Activated CD8-positive, alpha-beta memory T cell treated with anti-CD3 and anti-CD28 coated beads, Interleukin-2, amount 50 U/mL, for 48 hours (primary cell): ENCODE measurements at places on chromosomes 13 and 19.
A peak's percentile ranks its signal among the peaks of the same experiment; 100 is the strongest.

- no peak for DNase-seq
Measured at GRCh38 chr13:50319635-50320255, 304.5 kb downstream of the KCNRG start.

DNA sequence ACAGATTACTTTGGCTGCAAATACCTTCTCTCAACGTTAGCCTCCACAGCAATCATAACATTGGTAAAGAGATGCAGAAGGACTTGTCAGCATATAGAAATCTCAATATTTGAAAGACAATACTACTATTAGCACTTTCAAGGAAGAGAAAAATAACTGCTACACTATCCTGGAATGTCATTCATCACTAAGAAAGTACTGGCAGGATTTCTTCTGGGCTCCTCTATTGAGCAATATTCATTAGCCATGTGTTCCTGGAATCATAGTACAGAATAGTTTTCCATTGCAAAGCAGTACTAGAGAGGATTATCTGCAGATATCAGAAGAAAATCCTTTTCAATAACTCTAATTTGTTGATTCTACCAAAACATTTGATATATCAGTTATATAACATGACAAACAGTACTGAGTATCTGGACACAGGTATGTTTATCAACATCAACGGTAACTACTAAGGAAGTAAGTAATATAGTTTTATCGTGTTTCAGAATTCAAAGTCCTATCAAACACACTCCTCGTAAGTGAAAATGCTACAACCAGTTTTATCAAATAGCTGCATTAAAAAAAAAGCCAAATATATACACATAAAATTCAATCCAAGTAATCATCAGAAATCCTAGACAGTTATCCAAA is 27.3 kb downstream of the INTS6 start:
- no peak for DNase-seq

GRCh38 chr13:75136151-75136550 is 345.8 kb downstream of the TBC1D4 start:
- no peak for DNase-seq

GRCh38 chr19:18433015-18433691 is 4.8 kb downstream of the ISYNA1 start:
- no peak for DNase-seq

- no peak for DNase-seq
Measured at GRCh38 chr19:3862826-3863500, 5.9 kb downstream of the ZFR2 start.

- no peak for DNase-seq
Measured at GRCh38 chr13:42893214-42893671, 98.8 kb downstream of the EPSTI1 start.

DNA sequence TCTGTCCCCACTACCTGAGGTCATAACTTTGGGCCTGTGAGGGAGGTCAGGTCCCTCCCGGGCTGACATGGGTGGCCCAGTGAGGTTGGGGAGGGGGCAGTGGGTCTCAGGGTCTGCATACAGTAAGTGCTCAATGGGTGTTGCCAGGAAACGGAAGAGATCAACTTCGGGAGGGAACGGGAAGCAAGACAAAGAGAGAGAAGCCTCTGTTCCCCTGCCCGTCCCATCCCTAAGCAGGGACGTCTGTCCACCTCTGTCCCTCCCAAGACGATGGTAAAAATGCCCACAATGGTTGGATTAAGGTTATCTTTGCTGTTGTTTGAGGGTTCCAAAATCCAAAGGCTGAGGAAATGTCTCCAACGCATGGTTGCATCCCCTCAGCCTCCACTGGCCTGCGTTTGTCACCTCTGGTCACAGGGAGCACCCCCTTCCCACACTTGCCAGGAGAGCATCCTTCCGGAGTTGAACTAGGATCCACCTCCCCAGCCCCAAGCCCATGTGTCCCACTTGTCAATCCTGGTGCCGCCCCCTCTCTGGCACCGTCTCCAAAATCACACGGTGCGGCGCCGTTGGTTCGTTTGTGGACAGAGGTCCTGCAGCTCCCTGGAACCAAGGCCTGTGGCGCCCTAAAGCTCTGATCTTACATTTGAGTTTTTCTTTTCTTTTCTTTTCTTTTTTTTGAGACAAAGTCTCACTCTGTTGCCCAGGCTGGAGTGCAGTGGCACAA is 774 bp upstream of the HOMER3 start:
- no peak for DNase-seq

DNA sequence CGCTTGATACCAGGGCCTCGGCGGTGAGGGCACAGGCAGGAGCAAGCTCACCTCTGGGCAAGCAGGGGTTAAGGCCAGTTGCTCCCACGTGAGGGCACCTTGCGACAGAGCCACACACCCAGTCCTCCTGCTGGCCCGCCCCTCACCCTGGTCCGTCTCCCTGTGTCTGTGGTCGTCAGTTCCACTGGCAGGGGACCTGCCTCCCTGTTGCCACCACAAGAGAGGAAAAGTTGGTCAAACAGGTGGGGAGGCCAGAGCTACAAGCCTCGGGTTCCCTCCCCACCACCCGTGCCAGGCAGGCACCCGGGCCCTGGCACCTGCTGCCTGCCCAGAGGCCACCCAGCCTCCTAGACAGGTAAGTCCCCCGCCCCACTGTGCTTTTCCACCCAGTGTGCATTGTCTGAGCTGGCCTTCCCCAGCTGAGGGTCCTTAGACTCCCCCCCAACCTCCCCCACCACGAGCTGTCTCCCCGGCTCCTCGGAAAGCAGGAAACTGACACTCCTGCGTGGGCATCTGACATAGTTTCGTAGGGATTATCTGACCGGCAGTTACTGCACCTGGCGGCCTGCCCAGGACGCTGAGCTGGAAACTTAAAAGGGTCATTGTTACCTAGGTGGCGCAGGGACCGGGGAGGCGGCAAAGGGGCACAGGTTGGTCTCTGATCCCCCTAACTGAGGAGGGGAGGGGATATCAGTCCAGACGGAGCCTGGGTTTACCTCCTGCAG is at the start of gene TJP3:
Gene TJP3, plus strand, starts transcription at position 178 of the 725 bp plus-strand sequence. CDS start 20,049 bp downstream, outside the sequence.
- no peak for DNase-seq

DNA sequence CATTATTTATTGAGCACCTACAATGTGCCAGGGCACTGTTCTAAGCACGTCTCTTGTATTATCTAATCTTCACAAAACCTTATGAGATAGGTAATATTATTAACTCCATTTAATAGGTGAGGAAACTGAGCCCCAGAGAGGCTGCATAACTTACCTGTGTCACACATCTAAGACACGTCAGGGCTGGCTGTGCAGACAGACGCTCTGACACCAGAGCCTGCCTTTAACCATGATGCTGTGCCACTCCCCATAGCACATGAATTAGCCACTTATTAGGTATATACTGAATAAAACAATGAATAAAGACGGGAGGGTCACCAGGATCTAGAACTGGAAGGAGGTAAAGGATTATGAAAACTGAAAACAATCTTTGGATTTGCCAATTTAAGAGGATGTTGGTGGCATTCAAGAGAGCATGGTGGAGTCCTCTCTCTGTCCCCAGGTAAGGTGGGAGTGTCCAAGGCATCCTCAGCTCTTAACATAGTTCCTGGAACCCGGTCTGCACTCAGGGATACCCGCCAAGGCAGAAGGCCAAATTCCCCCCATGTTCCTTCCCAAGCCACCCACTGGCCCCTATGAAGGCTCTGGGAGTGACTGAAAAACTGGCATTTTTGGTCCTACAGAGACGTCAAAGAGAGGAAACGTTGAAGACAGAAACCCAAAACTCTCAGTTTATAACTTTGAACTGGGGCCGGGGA is 479.7 kb downstream of the FOXO1 start:
- no peak for DNase-seq

DNA sequence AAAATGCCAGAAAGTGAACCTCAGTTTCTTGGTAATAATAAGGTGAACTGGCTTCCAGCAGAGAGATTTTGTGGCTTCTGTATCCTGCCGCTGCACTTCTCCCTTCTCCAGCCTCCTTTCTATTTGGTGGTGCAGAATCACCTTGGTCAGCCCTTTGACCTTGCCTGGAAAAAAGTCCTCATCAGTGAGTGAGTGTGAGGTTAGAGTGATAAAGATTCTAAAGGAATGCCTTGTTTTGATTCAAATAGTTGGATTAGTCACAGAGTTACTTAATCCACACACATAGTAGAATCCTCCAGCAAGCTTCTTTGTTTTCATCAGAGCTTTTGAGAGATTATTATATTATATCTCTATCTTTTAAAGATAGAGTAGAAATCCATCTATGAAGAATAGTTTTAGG is 140.9 kb downstream of the KCNRG start:
- no peak for DNase-seq

GRCh38 chr19:29673451-29674371 is 8.4 kb downstream of the PLEKHF1 start:
- DNase-seq: peak; percentile 48

GRCh38 chr19:41172297-41173164 is 20.5 kb upstream of the CYP2S1 start:
- no peak for DNase-seq

DNA sequence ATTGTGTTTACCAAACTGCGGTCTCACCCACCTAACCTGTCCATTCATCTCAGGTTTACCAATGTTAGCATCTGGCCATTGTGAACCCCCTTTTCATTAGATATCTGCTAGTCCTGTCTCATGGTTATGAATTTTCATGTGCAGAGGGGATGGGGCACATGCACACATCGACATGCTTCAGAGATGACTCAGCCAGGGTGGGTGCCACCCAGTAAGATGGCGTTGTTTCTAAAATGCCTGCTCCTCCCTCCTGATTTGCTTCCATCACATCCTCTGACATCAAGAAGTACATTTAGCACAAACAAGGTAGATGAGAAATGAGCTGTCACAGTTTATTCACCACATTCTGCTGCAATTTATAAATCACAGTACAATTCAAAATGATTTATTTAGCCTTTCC is 51.3 kb downstream of the GPALPP1 start:
- DNase-seq: no peak

GRCh38 chr19:45900738-45901431 is 1.5 kb downstream of the MYPOP start:
- DNase-seq: no peak

DNA sequence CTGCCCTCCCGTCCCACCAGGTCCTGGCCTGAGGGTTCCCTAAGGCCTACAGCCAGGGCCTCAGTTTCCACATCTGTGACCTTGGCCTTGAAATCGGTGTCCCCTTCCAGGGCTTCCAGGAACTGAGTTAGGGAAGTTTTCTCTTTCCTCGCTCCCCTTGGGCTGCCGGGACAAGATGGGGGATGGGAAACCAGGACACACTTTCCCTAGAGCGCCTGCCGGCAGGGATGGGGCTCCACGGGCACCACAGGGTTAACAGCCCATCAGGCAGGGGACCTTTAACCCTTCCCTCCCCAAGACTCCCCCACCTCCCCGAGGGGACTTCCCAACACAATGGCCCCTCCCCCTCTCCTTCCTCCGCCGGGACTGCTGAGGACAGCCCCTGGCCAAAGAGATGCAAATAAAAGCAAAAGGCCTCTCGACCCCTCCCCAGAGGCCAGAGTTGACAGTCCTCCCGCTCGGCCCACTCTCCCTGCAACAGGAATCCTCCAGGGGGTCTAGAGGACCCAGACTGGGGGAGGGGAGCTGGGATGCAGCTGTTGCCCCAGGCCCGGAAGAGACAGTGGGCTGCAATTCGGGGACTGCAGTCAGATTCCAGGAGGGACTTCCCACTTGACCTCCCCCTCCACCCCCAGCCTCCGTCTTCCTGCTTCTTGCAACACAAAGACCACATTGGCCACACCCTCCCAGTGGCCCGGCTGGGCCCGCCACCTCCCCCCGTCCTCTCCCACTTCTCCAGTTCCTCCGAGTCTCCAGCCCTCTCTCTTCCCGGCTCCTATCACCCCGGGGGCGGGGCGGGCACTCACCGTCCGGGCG is 3.4 kb downstream of the BBC3 start:
- peak; percentile 76 for DNase-seq

- no peak for DNase-seq
Measured at GRCh38 chr13:98504371-98504963, 72.4 kb downstream of the STK24 start.

GRCh38 chr13:67221630-67222226 is 8.4 kb downstream of the PCDH9 start:
- DNase-seq: no peak

GRCh38 chr19:13071444-13072187 is 31.0 kb downstream of the LYL1 start:
- DNase-seq: no peak

- no peak for DNase-seq
Measured at GRCh38 chr13:40565282-40566148, 100.9 kb downstream of the FOXO1 start.

DNA sequence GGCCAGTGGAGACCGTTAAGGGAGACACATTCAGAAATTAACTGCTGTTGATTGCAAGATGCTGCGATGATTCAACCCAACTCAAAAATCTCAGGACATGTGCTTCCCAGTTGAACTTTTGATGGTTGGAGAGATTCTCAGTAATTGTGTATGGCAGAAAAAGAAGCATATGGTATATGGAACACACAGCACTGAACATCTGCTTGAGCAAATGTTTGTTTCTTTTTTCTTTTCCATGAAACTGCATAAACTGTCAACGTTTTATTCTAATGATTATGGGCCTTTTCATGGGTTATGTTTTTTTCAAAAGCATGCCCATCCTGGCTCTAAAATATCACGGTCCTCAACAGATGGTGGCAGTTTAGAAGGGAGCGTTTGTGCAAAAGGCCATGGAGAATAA is 40.1 kb upstream of the USP29 start:
- DNase-seq: no peak

DNA sequence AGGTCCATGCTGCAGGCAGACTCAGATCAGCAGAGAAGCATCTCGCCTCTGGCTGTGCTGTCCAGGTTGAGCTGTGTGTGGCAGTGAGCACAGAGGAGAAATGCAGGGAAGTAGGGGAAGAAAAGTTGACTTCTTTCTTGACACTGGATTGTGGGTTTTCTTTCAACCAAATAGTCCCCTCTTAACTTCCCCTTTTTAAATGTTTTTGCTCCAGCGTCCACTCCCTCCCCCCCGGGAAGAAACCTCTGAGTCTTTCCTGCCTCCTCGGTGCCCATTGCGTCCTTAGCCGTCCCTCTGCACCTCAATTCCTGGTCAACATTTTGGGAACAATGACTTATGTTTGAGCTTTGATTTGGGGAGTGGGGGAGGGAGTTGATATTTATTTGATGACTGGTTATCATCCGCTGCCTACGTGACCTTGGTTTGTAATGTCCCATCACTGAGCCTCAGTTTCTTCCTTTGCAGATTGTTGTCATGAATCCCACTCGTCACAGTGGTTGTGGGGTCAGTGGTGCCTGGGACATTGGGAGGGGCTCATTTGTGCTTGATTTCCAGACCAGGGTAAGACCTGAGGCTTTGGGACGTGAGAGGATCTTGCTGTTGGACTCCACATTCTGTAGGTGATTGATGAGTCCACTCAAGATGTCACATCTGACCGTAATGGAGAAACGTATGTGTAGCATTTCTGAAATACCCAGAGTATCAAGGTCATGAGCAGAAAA is at the start of gene LILRB2:
Gene LILRB2, minus strand, starts transcription at position 104 of the 722 bp plus-strand sequence. CDS start 614 bp downstream, outside the sequence.
- no peak for DNase-seq

GRCh38 chr13:45564133-45564776 is 51.3 kb downstream of the ERICH6B start:
- no peak for DNase-seq

GRCh38 chr19:56637976-56638555 is 4.9 kb upstream of the SMIM17 start:
- DNase-seq: peak; percentile 61

GRCh38 chr19:24055548-24055947 is 31.4 kb upstream of the ZNF254 start:
- DNase-seq: no peak

DNA sequence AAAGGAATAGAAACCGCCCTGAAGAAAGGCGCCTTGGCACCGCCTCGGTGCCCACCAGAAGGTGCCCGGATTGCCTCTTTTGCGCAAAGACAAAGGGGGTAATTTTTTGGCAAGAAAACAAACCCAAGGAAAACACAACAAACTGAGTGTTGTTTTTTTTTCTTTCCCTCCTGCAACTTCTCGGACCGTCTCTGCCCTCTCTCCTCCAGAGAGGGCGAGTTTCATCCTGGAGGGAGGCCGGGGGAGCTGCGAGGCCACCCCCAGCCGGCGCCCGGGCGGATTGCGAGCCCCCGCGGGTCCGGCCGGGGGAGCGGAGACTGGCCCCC is 2.3 kb downstream of the ZNF536 start:
- no peak for DNase-seq
